ENCODE measurements at places on chromosomes 5 and 9.
A peak's percentile ranks its signal among the peaks of the same experiment; 100 is the strongest.

DNA sequence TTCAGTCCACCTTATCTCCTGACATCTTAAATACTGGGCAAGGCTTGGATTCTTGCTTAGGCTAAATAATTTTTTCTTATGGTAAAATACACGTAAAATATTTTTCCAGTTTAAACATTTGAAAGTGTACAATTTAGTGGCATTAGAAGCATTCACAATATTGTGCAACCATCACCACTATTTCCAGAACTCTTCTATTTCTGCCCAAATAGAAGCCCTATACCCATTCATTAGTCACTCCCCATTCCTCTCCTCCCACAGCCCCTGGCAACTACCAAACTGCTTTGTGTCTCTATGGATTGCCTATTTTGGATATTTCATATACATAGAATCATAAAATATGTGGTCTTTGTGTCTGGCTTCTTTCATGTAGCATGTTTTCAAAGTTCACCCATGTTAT, 57.6 kb downstream of the IL31RA start:
- no peak for DNase-seq

GRCh38 chr5:8807636-8808035, 738.2 kb downstream of the SEMA5A start:
- DNase-seq: no peak

DNA sequence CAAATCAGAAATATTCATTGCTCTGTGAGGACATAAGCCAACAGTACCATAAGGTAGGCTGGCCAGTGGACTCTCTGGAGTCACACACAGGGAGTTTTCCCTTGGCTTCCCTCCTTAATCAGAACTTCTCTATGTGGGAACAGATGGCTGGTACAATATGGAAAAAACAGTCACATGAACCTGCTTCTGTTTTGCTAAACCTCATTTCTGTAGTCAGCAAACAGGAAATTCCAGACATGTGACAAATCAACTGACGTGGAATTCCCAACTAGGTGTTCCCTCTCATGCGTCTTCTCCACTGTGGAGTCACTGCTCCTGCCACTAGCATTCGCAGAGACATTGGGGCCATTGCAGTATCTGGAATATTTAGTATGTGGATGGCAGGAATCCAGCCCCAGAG, 617.6 kb downstream of the KIF4B start:
- DNase-seq: peak; percentile 87

- no peak for DNase-seq
Observed at GRCh38 chr5:111372799-111373198, 139.5 kb downstream of the STARD4 start.

GRCh38 chr5:155222393-155222792, 208.8 kb downstream of the KIF4B start:
- no peak for DNase-seq

DNA sequence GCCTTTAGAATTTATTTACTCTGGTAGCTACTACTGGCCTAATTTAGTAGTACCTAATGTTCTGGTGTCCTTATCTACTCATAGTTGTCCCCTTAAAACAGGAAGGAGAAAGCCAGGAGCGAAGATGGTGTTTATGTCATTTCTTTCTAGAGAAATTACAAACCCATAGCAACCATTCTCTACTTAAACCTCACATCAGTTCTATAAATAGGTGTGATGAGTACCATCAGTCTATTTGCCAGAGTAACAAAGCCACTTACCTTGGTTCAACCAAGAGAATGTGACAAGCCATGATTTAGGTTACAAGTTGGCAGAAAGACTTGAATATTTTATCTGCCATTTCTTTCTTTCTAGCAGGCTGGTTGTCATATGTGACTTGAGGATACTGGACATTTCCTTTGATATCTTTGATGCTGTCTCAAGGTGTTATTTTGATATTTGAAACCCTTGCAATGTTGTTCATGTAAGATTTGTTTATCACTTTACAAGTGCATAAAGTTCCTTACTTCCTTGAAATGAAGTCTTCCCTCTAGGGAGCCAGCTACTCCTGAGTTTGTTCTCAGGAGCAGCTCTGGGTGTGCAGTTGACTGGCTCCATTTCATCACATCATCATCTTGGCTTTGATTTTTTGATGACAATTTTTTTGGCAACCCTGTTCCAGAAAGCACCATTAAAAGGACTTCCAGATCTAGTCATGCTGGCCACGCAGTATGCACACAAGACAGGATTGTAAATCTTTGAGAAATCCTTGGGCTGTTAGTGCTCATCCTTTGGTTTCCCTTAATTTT, 286.8 kb downstream of the ARHGAP26 start:
- no peak for DNase-seq

DNA sequence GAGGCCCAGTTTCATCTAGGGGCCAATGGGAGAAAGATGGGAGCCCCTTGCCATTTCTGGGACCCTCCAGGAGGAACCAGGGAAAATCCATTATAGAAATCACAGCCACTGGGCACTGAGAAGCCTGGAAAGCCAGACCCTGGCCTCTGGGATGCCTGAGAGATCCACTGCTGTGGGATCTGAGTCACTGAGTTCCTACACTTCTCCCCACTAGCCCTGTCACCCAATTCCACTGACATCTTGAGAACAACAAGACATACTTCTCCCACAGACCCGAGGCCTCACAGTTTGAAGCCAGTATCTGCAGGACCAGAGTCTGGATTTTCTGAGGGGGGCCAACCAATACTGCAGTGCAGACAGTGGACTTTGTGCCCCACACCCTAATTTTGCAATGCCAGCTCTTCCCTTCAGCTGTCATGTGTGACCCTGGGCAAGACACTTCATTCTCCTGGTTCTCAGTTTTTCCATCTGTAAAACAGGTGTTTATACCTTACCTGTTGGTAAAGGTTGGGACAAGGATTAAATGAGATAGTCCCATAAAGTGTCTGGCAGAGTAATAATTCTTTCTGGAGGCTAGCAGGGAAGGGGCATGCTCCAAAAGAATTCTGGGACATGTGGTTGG, 46.5 kb downstream of the CXXC5 start:
- no peak for DNase-seq

DNA sequence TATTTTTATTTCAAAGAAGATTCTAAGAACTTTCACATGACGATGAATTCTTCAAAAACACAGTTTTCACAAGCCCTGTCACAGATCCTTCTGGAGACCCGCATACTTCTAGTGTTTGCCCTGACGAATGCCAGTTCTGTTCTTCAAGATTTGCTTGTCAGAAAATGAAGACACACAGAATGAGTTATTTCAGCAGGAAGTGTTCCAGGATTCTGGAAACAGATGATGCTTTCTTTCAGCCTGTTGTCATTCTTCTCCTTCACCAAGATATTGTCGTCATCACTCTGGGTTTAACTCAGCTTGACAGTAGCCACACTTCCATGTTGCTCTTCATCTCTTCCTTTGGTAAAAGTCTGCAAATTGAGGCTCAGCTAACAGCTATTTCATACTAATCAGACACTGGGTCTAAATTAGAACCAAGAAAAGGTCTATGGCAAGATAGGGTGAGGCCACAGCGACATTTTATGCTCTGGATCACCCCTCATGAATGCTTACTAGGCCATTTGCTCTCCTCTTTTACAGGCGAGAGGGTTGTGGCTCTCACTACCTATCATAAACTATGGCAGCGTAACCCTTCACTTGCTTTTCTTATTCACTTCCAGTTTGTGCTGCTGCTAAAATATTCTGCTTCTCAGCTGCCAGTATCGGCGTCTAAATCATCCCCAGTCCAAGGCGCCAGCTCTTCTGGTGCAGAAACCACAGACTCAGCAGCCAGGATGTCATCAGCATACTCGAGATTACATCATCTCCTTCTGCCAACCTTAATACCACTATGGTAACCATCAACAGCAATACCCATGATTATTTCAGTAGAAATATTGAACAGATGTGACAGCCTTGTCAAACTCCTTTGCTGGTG, 159.6 kb upstream of the TBCA start:
- no peak for DNase-seq

GRCh38 chr5:112951124-112951702, 25.4 kb upstream of the DCP2 start:
- DNase-seq: no peak

DNA sequence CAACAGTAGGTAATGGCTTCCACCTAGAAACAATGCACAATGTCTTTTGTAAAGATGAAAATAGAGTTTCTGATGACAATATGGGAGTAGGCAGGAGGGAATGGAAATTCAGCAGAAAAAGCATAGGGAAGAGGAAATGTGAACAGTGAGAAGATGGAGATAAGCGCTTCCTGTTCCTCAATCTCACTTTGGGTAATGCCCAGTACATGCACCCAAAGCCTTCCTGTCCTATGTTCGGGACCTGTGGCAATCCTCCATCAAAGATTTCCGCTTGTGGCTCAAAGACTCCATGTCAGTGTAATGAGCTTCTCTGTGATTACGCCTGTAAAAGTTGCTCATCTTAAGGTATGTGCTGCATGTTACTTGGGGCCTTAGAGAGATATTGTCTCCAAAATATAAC, 2.7 kb downstream of the UGT3A1 start:
- no peak for DNase-seq

DNA sequence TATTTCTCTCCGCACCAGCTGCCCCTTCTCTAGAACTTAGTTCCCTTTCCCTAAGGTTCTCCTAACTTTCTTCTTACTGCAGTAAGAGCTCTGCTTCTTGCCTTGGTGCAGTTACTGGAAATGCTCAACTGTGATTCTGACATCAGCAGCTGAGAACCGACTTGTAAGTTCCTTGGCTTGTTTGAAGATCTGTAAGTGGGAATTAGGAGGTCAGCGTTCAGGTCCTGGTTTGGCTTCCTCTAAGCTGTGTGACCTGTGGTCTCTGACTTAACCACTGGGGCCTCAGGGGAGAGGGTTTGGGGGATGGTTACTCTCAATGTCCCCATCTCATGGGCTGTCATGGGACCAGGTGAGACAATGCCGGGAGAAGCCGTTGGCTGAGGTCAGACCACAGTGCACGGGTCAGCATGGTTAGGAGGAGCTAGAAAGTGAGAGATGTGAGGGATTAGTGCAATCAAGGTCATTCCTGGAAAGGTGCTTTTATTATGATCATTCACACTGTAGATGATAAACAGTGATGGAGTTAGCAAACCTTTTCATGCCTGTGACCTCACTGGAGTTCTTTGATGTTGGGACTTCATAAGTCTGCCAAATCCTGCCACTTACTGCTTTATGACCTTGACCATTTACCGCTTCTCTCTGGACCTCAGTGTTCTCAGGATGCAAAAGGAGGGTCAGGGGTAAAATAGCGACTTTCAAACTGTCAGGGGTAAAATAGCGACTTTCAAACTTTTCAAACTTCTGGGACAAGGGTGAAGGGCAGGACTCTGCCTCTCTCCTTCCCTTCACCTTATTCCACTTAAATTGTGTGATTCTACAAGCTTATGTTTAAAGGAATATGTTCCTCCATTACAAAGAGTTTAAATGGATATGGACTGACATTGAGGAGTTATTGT, 7.3 kb downstream of the PAPPA start:
- no peak for DNase-seq

DNA sequence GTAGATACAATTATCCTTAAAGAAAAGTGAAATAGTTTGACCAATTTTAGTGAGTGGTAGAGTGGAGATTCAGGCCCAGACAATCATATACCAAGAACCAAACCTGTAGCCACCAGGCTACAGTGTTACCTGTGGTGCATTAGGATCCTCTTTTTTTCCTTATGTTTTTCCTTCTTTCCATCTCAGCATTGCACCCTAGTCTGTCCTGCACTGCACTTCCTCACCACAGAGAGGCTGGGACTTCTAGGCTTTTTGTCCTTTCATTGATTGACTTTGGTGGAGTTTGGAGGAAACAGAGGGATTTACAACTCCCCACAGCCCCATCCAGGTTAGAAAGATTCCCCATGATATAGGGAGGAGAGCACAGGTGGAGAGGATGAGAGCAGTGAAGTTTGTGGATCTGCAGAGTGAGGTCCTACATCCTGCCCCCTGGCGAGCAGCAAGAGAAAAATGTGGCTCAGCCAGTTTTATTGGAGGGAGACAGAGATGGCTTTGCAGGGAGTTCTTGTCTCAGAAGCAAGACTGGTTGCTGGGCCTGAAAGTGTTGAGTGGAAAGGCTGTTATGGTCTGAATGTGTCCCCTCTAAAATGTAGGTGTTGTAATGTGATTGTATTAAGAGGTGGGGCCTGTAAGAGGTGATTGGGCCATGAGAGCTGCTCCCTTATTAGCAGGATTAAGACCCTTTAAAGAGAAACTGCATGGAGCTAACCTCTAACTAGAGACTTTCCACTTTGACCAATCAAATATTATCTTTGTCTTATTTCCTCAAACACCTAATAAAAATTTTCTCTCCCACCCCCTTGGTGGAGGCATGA, 36.2 kb downstream of the KIF4B start:
- peak; percentile 9 for DNase-seq

- DNase-seq: peak; percentile 19
Observed at GRCh38 chr9:1490341-1491232, 440.4 kb downstream of the DMRT2 start.

DNA sequence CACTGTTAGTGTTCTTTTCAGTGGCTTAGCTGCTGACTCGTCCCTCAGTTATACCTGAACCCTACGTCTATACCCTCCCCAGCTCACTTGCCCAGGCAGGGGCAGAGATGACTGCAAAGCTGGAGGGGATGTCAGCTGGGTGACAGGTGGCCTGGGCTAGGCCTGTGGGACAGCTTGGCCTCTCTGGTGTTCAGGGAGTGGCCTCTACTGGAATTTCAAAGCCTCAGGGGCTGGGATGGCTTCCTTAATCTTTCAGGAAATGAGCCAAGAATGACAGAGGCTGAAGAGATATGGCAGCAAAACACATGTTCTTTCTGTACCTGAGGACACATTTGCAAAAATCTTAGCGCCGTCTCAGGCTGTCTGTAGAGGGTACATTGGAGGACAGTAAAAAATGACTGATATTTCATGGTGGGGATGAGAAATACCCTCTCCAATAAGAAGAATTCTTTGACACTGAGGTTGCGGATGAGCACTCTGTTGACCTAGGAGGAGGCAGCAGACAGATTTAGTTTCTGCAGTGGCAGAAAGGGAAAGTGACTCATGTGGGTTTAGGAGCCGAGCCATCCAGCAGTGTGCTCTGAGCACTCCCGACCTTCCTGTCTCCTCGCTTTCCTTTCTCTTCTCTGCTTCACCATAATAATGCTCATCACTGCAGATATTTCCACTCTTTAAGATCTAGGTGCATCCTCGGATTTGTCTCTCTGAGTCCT, 54.4 kb downstream of the ENTREP1 start:
- DNase-seq: peak; percentile 63

- no peak for DNase-seq
Observed at GRCh38 chr5:138541511-138542179, 1.4 kb downstream of the ETF1 start.

- DNase-seq: no peak
Observed at GRCh38 chr5:137398154-137398553, 101.0 kb downstream of the SPOCK1 start.
